ENCODE measurements at places on chromosomes 13 and 19. TPM values are rescaled to one million over a fixed set of nuclear protein-coding genes. Genes with fewer than 3 reads are reported as not detected.

The TEKTIP1 gene
- total RNA-seq = not detected

The FUT2 gene
- total RNA-seq = not detected

DNA sequence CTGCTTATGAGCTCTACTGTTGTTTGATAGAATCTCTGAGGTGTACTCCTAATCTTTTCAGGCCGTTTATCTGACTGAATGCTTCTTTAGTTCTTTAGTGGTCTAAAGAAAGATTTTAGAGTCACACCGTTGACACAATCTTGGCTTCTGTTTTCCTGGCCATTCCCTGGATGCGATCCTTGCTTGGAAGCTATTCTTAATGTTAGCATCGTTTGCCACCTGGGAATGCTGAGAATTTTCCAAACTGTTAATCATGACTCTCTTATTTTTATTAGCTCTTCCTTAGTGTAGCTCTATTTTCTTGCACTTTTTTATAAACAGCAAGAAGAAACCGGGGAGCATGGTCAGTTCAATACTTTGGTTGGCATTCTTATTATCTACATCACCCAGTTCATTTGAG lies 281.0 kb upstream of the PCDH20 start:
- no peak for DNase-seq

- no peak for DNase-seq
Measured at GRCh38 chr19:32566246-32566830, 14.7 kb upstream of the PDCD5 start.
